ENCODE measurements at places on chromosomes 1 and 21. TPM values are rescaled to one million over a fixed set of nuclear protein-coding genes. Genes with fewer than 3 reads are reported as not detected.

Gene SUSD4
- total RNA-seq = 1.2 TPM

Gene TNNT2
- total RNA-seq = not detected

Gene TTC13
- total RNA-seq = 6.5 TPM

Gene TFAP2E
- total RNA-seq = not detected

Gene CYP4A22
- total RNA-seq = not detected

Gene TACSTD2
- 0.45 TPM for total RNA-seq

Gene ADGRL2
- 18.9 TPM for total RNA-seq

Gene PADI3
- total RNA-seq = not detected

Gene VANGL1
- total RNA-seq = 8.6 TPM

Gene CASQ2
- total RNA-seq = not detected

Gene TPTE
- total RNA-seq = not detected

Gene PTPN22
- total RNA-seq = 0.45 TPM

Gene FCGR1A
- total RNA-seq = not detected

Gene OR10J5
- total RNA-seq = not detected

Gene TSPEAR
- not detected for total RNA-seq

Gene TMPRSS15
- not detected for total RNA-seq

Gene MNDA
- total RNA-seq = not detected

Gene PLA2G2D
- not detected for total RNA-seq

Gene FCRL6
- not detected for total RNA-seq

Gene NPR1
- total RNA-seq = under 0.01 TPM

Gene SLAMF8
- not detected for total RNA-seq

Measured in bronchus fibroblast of lung (primary cell).